ENCODE measurements at places on chromosomes 11 and 22. TPM values are rescaled to one million over a fixed set of nuclear protein-coding genes. Genes with fewer than 3 reads are reported as not detected.

The OR8D1 gene
- not detected for total RNA-seq

The PGA4 gene
- total RNA-seq: not detected

The MRGPRF gene
- 1.2 TPM for total RNA-seq

The LRP4 gene
- total RNA-seq: 15.2 TPM

The KCNA4 gene
- total RNA-seq: not detected

The SHANK2 gene
- 5.8 TPM for total RNA-seq

Data from Caki2 (cell line).